ENCODE measurements at places on chromosomes 1 and 21. TPM values are rescaled to one million over a fixed set of nuclear protein-coding genes. Genes with fewer than 3 reads are reported as not detected.

DNA sequence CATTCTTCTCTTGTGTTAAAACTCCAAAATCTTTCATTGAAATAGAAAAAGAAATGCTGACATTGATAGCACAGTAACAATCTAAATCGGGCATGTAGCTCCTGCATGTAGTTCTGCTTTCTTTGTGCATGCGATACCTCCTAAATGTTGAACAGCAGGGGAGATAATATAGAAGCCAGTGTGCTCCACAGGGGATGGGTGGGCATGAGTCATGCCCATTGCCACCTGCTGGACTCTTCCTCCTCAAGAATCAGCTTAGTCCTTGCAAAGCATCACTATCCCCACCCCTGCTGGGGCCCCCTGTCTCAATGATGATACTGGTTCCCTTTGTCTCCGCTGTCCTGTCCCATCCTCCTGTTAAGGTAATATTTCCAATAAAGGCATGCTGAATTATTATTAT lies 203.0 kb downstream of the RWDD3 start:
- DNase-seq: no peak

DNA sequence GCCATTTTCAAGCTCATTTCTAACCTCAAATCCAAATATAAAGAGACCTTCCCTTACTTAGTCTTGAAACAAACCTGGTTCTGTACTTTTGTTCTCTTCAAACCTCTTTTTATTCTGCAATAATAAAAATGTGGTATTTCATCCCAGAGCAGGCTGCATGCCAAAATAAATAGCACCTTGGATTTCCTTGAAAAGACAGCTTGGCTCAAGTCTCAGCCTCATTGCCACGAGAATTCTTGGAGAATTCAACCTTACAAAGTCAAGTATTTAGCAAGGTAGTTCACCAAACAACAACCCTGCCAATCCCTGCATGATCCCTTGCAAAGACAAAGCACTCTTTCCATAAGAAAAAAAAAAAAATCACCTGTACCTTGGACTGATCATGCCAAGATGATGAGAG lies 33.8 kb downstream of the KANK4 start:
- no peak for DNase-seq

LGR6 gene
- total RNA-seq: not detected

FCRL5 gene
- total RNA-seq: not detected

DNA sequence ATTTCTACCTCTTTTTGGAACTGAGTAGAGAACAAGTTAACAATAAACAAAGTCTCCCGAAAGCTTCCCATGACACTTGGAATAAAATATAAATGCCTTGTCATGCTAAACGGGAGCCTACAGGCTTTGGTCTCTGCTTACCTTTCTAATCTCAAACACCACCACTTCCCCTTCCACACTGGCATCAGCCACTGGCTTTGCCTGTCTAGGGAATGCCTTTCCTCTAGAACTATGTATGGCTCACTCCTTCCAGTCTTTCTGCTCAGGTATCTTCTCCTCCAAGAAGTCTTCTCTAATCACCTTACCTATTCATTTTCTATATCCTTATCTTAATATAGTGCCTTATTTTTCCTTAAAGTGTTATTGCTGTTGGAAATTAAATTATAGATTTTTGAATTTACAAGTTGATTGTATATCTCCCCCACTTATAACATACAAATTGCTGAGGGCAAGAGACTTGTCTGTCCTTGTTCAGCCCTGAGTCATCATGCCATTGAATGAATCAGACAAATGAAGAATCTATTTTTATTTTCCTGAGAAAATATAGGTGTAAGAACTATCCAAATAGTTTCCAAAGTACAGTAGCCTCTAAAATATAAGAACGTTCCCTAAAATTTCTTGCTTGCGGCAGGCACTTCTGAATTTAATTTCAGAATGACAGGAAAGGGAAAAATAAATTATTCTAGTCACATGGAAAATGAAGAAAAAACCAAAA lies 119.2 kb downstream of the TM2D1 start:
- DNase-seq: no peak

DNA sequence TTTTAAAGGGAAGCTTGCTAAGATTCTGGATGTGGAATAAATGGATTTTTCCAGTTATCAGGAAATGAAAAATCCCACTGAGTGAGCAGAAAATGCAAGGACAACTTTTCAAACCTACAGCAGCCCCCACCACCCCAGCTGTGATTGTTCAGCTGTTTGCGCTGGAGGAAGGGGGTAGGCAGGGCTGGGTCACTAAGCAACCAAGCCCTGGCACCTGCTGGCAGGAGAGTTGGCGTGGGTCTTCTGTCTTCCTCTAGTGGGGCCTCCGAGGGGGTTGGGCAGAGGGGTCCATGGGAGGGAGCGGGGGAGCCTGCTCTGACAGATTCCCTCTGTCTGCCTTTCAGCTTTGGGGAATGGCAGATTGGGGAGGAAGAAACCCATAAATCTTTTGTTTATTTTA lies 45.3 kb downstream of the EIF2D start:
- no peak for DNase-seq

GRCh38 chr1:151157067-151157531 lies 650 bp downstream of the TNFAIP8L2 start:
- DNase-seq: no peak

All from epithelial cell of proximal tubule (primary cell).